Activated T-cell treated with anti-CD3 and anti-CD28 coated beads, Interleukin-2, amount 50 U/mL, for 24 hours (primary cell): ENCODE measurements at places on chromosomes 16 and 17.

GRCh38 chr16:50467943-50468748 is 80.0 kb upstream of the NKD1 start:
- peak; percentile 47 for DNase-seq

DNA sequence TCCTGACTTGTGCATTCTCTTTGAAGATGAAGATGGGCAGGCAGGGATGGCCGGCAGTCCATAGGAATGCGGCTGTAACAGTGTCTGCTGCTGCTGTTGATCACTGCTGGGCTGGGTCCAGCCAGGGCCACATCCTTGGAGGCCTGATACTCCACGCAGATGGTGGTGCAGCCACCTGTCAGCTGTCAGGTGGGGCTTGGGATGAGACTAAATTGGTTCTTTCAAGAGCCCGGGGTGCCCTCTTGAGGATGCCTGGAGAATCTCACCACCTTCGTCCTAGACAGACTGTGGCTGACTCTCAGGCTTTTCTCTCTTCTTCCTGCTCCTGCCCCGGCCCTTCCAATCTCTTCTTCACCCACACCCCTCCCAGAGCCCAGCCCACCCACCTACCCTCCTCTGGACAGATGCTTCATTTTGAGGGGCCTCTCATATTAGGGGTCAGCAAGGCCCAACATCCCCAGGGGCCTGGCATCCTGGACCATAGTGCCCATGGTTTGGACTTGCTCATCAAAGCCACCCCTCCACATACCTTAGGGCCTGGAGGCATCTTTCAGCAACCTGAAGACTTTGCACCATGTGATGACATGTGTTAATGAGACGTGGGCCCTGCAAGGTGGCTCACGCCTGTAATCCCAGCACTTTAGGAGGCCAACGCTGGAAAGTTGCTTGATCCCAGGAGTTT is 19.1 kb downstream of the OSBPL7 start:
- DNase-seq, result peak; percentile 71

- DNase-seq, result no peak
Observed at GRCh38 chr16:56939801-56940200, 7.9 kb downstream of the HERPUD1 start.

GRCh38 chr16:49857423-49858181 is 1.7 kb upstream of the ZNF423 start:
- DNase-seq, result peak; percentile 66

GRCh38 chr17:61451538-61452300 is 503 bp upstream of the TBX4 start:
- no peak for DNase-seq

GRCh38 chr17:63069245-63069644 is 103.2 kb downstream of the TANC2 start:
- DNase-seq, result no peak

DNA sequence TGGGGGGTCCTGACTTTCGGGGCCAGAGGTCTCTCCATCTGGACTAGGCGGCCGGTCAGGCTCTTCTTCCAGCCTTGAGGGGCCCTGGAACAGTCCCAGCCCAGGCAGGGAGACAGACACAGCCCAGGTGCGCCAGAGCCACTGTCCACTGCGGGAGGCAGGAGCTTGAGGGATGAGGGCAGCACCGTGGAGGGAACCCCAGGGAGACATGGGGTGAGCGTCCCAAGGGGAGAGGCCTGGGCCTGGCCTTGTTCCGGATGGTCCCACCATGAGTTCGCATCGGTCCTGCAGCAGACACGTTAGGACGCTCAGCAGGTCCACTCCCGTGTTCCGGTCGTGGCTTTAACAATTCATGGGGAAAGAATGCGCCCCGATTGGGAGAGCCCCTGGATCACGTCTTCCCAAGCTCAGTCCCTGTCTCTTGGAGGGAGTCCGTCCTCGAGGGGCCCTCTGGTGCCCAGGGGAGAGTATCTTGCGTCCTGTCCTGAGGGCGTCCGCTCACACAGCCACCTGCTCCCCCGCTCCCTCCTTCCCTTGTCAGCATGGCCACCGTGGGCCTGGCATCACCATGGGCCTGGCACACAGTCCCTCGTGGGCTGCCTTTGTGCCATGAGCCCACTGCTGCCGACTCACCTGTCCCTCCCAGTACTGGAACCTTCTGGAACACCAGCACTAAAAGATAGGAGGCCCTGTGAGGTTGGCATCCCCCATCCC is 6.7 kb upstream of the NUDT16L1 start:
- DNase-seq, result no peak

GRCh38 chr17:80951121-80952090 is 40.2 kb upstream of the CHMP6 start:
- DNase-seq, result no peak

DNA sequence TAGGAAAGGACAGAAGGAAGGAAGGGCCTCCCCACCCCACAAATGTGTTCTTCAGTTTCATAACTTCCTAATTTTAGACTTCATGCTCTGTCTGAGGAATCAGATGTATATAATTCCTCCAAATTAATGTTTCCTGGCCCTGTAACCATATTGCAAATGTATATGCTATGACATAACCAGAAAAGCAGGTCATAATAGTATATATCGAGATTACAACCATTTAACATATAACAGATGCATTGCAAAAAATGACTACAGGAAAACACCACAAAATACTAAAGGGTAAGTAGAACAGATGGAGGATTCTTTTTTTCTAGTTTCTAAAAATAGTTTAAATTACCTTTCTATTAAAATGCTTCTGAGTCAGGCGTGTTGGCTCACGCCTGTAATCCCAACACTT is 3.1 kb upstream of the EXOC7 start:
- no peak for DNase-seq

DNA sequence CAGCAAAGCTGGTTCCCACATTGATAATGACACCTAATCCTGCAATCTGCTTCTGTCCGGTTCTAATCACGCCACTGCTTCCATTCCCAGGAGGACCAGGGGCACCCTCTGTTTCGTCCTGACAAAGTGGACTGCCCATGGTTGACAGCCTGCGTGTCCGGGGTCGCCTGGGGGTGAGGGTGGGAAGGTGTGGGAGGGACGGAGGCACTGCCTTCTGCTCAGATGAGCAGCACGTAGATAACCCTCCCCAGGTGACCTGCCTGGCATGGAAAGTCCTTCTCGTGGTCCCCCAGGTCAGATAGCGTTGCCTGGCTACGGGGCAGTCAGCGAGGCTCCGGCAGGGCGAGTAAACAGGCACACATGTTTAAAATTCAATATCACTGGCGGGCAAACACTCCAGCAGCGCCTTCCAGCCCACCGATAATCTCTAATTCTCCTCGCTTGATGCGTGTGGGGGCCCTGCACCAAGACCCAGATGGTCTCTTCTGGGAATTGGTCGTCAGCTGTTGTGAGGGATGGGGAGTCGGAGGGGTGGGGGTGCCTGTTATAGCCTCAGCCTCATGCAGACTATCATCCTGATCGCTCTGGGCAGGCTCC is 132.2 kb downstream of the RAP1GAP2 start:
- no peak for DNase-seq

DNA sequence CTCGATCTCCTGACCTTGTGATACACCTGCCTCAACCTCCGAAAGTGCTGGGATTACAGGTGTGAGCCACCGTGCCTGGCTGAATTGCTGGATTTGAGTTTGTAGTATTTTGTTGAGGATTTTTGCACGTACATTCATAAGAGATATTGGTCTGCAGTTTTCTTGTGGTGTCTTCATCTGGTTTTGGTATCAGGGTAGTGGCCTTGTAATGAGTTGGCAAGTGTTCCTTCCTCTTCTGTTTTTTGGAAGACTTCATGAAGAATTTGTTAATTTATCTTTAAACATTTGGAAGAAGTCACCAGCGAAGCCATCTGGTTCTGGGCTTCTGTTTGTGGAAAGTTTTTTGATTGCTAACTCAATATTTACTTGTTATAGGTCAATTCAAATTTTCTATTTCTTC is 26.9 kb downstream of the SPNS3 start:
- no peak for DNase-seq

DNA sequence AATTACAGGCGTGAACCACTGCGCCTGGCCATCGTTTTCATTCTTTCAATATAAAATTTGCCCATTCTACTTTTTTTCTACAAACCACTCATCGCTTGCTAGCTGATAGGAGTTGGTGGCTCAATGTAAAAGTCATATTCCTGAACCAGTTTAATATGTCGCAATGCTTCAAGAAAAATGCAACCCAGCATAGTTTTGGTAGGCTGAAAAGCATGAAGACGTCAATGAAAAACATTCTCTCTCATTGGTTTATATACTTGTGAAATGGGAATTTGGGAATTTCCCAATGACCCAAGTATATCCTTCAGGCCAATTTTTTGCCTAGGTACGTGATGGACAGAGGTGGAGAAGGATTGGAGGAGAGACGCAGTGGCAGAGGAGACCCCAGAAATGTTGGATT is 26.9 kb downstream of the USP43 start:
- DNase-seq, result no peak

GRCh38 chr16:12146966-12147365 is 170.4 kb downstream of the SNX29 start:
- DNase-seq, result no peak

GRCh38 chr17:59378675-59379074 is 47.2 kb downstream of the YPEL2 start:
- DNase-seq, result no peak

DNA sequence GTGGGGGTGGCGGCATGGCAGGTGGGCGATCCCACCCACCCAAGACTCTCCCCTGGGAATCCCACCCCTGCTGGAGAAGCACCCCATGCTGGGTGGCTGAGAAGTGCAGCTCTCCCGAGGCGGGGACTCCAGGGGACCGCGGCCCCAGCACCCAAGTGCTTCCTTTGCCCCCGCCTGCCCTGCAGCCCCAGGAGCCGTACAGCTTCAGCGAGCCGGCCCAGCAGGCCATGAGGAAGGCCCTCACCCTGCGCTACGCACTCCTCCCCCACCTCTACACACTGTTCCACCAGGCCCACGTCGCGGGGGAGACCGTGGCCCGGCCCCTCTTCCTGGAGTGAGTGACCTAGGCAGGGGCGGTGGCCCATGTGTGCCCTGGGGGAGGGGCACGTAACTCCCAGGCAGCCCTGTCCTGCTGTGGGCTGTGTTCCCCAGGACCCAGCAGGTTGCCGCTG is 11.7 kb downstream of the GAA start:
- DNase-seq, result no peak

- peak; percentile 79 for DNase-seq
Observed at GRCh38 chr16:27235055-27235937, 32.0 kb downstream of the KDM8 start.

DNA sequence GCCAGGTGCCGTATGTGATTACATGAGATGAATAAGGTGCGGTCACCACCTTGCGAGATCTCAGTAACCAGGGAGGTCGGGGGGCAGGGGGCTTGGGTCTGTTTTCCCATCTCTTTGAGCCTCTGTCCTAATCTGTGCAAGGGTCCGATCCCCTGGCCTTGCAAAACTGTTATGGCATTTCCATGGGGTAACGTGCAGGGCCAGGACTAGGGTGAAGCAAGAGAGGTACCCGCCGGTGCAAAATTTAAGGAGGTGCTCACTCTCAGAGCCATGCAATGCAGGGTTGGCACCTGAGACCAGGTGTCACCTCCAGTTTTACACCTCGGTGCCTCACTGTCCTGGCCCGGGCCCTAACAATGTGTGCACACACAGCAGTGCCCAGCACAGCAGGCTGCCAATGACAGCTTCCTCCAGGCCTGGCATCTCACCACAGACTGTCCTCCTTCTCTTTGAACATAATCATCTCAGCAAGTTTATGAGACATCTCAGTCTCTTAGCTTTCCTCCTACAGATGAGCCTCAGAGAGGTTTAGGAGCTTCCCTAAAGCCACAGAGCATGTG is 43.6 kb downstream of the C16orf95 start:
- DNase-seq, result no peak

GRCh38 chr17:45431531-45432404 is 902 bp downstream of the ARHGAP27 start:
- DNase-seq, result peak; percentile 83

- no peak for DNase-seq
Observed at GRCh38 chr16:84730406-84731106, 30.8 kb downstream of the USP10 start.

DNA sequence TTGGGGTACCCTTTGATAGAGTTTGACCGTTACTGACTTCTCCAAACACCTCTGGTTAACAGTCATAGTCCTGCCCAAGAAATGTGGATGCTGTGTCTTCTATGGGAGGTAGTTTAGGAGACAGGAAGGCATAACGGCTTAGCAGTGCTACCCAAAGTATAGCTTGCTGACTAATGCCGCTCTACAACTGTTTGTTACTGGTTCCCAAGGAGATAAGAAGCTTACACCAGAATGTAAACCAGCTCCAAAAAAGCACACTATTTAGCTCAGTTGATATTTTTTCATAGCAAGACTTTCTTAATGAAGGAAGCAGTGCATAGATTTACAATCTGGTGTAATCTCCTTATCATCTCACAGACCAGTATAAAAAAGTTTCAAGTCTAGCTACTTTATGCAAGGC is 95.7 kb downstream of the HS3ST3B1 start:
- DNase-seq, result no peak

DNA sequence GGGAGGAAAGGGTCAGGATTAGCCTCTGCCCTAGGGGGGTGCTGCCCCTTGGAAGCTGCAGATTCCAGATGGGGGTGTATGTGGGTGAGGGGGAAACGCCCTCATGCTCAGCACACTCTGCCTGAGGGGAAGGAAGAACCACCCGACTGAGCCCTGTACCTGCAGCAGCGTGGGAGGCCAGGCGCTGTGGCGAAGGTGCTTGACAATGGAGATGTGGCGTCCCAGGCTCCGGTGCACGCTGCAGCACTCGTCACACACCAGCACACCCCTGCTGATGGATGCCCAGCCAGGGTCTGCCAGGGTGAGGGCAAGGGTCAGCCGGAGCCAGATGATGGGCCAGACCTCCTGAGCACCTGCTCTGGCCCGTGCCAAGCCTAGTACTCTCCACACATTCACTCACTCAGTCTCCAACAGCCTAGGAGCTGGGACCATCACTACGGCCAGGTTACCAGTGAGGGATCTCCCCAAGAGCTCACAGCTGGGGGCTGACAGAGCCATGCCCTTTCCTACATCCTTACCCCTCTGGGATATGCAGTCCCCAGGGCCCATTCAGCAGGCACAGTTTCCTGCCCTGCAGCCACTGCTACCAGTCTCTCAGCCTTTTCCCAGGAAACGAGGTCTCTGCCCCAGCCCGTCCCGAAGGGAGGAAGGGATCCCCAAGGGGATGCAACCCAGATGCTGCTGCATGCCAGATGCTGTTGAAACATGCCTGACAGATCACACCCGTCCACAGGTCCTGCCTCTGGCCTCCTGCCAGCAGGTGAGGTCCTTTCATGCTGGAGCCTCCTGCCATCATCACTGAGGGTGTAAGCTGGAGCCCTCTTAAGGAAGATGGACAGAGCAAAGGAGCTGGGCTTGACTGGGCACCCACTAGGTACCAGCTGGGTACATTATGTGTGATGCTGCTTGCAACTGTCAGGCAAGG is 5.9 kb downstream of the GIT1 start:
- DNase-seq, result no peak
